ENCODE measurements at places on chromosomes 1 and 21.

DNA sequence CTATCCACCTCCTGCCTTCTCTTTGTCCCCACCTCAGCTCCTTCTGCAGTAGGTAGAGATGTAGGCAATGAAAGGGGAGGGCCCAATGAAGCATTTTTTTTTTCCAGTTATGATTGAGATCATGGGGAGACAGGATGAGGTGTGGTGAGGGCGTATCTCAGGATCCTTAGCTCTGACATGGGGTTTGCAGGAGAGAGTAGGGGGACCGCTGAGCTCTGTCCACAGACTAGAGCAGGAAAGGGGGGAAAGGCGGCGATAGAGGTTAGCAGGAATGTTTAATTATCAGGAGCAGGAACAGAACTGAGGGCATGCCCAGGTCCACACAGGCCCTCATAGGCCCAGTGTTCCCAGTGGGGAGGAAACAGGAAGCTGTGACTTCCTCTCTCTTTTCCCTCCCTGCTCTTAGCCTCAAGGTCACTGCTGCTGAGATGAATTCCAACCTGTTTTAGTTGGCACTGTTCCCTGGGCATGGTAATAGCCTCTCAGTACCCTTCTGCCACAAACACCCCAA lies 901 bp upstream of the RXFP4 start:
- no peak for DNase-seq

- peak; percentile 39 for DNase-seq
Observed at GRCh38 chr1:29282924-29283803, 46.8 kb downstream of the PTPRU start.

- no peak for DNase-seq
Observed at GRCh38 chr21:23809573-23809972, 1797.7 kb downstream of the MRPL39 start.

DNA sequence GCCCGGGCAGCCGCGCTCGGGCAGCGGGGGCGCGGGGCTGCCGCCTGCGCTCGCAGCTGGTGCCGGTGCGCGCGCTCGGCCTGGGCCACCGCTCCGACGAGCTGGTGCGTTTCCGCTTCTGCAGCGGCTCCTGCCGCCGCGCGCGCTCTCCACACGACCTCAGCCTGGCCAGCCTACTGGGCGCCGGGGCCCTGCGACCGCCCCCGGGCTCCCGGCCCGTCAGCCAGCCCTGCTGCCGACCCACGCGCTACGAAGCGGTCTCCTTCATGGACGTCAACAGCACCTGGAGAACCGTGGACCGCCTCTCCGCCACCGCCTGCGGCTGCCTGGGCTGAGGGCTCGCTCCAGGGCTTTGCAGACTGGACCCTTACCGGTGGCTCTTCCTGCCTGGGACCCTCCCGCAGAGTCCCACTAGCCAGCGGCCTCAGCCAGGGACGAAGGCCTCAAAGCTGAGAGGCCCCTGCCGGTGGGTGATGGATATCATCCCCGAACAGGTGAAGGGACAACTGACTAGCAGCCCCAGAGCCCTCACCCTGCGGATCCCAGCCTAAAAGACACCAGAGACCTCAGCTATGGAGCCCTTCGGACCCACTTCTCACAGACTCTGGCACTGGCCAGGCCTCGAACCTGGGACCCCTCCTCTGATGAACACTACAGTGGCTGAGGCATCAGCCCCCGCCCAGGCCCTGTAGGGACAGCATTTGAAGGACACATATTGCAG lies 3.0 kb downstream of the ARTN start:
- DNase-seq = peak; percentile 22

- no peak for DNase-seq
Observed at GRCh38 chr1:38624336-38625039, 235.1 kb downstream of the RRAGC start.

DNA sequence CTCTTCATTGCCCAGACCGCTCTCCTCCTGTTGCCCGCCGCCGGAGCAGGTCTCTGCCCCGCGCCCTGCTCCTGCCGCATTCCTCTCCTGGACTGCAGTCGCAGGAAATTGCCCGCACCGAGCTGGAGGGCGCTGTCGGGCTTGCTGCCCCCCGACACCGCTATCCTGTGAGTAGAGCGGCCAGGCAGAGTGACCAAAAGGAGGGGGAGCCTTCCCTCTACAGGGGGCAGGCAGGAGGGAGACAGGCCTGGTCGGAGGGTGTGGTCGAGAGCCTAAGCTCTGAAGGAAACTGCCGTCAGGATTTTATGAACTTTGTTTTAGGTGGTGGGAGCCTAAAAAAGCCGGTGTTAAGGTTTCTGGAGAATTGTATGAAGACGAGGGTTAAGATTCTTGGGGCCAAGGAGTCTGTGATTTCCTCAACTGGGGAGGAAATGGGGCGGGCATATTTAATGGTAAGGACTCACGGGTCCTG lies 517 bp downstream of the LRIG2 start:
- DNase-seq = peak; percentile 11

- DNase-seq = peak; percentile 19
Observed at GRCh38 chr1:234603221-234604204, 6.5 kb downstream of the IRF2BP2 start.

GRCh38 chr21:39568361-39568760 lies 44.4 kb upstream of the B3GALT5 start:
- no peak for DNase-seq

DNA sequence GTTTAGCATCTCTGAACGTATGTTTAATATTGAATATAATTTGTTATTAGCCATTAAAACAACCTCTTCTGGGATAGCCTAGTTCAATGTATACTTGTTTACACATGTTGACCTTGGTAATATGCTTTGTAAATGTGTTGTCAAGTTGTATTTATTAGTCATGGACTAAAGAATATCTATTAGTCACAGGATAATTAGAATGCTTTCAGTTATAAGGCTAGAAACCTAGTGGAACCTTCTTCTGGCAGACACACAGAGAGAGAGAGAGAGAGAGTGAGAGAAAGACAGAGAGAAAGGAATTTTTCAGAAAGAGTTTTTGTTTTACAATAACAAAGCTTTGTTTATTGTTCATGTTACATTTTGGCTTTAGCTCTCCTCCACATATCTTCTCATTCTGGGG lies 181.1 kb upstream of the APP start:
- DNase-seq = no peak

DNA sequence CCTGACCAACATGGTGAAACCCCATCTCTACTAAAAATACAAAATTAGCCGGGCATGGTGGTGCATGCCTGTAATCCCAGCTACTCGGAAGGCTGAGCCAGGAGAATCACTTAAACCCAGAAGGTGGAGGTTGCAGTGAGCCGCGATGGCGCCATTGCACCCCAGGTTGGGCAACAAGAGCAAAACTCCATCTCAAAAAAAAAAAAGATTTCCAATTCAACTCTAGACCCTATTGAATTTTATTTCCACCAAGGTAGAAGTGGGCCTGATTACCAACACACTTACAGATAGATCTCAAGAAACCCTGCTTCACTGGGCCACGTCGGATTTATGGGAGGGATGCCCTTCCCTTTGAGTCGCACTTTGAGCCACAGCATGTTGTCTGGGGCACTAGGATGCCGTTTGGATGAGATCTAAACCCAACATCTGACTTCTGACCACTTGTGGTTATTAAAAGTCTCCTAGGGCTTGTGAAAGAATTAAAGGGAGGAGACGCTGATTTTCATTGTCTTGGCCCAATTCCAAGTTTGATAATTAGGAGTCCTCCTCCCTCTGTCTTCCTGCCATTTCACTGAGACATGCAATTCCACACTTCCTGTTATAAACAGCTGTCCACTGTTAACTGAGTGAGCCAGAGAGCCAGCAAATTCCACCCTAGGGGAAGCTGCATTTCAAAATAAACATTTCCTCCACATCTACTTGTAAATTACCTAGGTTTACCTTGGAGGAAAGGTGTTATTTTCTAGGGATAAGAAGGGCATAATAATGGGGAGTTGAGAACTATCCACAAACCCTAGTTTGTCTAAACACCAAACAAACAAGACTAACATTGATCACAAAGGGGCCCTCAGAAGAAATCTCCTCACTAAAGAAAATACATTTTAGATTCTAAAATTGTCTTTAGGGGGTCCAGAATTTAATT lies 5.2 kb upstream of the RERE start:
- DNase-seq = no peak

DNA sequence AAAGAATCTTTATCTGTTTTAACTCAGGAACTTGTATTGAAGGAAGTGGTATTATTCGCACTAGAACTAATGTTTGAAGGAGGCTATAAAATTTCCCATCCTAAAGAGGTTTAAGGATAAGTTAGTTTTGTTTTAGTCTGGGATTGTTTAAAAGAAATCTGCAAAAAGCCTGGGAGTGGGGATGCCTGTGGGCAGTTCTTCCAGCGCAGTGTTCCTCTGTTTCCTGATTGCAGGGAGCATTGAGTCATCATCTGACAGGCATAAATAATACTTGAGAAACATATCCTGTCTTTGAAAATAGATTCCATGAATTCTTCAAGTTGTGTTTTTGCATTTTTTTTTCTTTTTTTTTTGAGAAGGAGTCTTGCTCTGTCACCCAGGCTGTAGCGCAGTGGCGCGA lies 350.8 kb upstream of the PTBP2 start:
- no peak for DNase-seq

GRCh38 chr1:77504986-77505385 lies 177.5 kb downstream of the ZZZ3 start:
- no peak for DNase-seq

- no peak for DNase-seq
Observed at GRCh38 chr1:89942825-89943658, 51.9 kb upstream of the ZNF326 start.

DNA sequence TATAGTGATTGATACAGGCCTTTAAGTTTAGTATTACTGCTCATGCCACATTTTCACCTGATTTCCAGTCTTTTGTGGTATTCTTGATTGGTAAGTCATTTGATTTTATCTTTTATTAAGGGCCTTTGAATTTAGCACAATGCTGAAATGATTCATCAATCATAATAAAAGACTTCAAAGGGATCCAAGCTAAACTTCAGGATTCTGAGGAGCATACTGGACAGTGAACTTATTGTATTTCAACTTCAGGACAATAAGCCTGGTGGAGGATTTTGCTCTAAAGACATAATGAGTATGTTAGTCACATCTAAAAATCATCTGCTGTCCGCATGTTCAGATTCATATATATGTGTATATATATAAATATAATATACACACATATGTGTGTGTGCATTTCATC lies 233.3 kb downstream of the SETD4 start:
- DNase-seq = no peak

- no peak for DNase-seq
Observed at GRCh38 chr1:156463874-156464273, 36.7 kb downstream of the MEF2D start.

GRCh38 chr1:54221113-54221834 lies 21.3 kb downstream of the MRPL37 start:
- DNase-seq = no peak

DNA sequence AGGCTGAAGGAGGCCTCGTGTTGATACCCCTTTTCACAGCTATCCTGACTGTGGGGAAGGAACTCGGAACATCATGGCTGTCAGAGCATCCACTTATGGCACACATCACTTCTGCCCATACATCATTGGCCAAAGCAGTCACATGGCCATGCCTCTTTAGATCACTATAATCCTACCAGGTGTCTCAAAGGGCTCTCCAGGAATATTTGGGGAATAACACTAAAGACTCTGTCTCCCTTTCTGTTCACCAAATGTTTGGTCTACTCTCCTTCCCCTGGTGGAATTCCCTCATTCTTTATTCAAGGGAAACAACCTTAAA lies 3.0 kb upstream of the JUN start:
- DNase-seq = no peak

DNA sequence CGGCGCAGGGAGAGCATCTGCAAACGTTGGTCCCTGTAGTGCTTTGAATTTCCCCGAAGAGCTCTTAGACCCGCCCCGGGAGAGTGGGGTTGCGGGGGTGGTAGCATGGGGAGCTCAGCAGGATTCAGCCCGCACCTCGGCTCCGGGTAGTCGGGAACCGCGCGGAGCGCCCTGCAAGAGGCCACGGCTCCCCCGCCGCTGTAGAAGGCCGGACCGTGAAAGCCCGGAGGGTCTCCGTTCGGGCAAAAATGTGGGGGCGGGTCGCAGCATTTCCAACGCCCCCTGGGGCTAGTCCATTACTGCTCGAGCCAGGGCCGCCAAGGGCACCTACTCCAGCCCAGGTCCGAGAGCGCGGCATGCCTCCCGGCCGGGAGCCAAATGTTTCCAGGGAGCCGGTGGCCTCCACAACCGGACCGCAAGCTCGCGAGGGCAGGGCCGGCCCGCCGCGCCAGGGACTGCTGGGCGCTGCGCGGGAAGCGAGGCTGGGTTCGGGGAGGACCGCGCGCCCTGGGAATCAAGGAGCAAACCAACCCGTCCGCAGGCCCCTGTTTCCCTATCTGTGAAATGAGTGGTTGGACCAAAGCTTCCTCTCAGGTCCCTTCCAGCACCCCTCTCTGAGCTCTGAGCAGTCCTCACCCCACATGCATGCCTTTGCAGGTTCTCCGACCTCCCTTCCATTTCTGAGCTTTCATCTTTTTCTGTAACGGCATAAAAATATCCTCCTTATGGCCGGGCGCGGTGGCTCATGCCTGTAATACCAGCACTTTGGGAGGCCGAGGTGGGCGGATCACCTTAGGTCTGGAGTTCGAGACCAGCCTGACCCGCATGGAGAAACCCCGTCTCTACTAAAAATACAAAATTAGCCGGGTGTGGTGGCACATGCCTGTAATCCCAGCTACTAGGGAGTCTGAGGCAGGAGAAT lies 775 bp upstream of the TMEM63A start:
- DNase-seq = peak; percentile 33

GRCh38 chr1:205942631-205943159 lies 561 bp downstream of the SLC26A9 start:
- no peak for DNase-seq

DNA sequence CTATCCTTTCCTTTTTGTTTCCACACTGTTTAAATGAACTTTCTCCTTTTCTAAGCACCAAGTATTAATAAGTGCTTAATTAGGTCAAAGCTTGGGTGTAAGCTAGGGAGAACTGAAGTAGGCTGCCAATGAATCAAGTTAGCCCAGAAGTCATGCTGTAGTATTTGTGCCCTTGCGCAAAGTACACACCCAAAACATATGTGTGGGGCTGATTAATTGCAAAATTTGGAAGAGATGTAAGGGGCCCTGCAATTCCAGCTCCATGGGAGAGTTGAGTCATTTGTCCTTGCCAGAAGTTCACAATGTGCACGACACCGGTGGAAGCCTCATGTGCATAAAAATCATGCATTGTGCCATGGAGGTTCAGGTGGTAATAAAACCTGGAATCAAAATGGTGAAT lies 18.6 kb upstream of the NTNG1 start:
- DNase-seq = no peak

DNA sequence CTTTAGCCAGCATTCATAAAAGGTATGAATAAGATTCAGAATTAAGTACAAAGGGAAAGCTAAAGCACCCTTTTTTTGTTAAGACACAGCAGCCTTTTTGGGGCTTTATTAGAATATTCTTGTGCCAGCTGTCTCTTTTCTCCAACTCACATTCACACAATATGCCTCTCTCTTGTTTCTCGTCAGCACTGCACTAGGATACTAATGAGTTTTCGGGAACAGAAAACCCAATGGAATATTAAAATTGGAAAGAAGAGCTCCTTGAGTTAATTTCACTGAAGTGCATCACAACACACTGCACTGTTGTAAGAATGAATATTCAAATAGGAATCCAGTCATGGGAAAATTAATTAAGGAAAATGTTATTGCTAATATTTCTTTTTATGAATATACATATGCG lies 410.4 kb upstream of the BEND5 start:
- no peak for DNase-seq

- DNase-seq = no peak
Observed at GRCh38 chr1:39949891-39950290, 5.1 kb upstream of the MFSD2A start.

- no peak for DNase-seq
Observed at GRCh38 chr1:22535399-22535798, 27.9 kb upstream of the EPHA8 start.

All from activated CD4-positive, alpha-beta T cell treated with anti-CD3 and anti-CD28 coated beads, Interleukin-10, Interleukin-2, amounts not matched to agents 100 ng/mL and 50 ng/mL, durations not matched to agents 16 hours and 8 hours (primary cell).